ENCODE measurements at places on chromosomes 2 and 18.

GRCh38 chr2:65317841-65318240 is 90.2 kb downstream of the ACTR2 start:
- DNase-seq: no peak

- no peak for DNase-seq
Observed at GRCh38 chr18:13442451-13442850, 223.9 kb downstream of the LDLRAD4 start.

DNA sequence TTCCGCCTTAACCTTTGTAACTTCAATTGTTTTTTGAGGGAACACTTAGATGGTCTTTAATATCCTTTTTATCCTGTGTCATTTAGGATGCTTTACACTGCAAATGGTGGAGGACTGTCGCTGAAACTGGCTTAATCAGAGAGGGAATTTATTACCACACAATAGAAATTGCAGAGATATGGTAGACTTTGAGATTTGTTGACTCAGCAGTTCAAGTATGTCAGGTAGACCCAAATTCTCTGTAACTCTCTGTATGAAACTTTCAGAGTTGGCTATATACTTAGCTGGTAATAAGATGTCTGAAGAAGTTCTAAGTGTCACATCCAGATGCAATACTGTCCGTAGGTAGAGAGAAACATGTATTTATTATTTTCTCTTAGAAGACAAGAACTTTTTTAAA is 100.1 kb downstream of the ZNF804A start:
- no peak for DNase-seq

DNA sequence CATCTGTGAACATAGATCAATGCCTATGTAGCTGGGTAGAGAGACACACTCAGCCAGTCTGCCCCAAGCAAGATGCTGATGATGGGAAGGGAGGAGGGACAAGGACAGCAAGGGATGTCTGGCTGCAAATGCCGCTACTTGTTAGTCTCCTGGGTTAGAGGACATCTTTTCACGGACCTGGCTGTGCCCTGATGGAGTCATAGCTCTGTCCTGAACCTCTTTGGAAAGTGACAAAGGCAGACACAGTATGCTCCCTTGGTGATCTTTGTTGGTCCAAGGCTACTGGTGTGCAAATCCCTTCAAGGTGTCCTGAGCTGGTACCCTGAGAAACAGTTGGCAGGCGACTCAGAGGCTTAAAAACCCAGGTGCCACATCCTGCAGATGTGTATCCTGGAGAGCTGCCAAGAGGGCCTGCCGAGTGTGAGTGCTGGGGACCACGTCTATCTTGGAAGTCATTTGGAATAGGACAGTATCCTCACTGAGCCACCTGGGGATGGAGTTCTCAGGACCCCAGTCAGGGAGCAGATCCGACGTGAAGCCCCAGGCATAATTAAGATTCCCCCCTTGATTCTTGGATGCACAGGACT is 10.8 kb downstream of the FOSL2 start:
- no peak for DNase-seq

DNA sequence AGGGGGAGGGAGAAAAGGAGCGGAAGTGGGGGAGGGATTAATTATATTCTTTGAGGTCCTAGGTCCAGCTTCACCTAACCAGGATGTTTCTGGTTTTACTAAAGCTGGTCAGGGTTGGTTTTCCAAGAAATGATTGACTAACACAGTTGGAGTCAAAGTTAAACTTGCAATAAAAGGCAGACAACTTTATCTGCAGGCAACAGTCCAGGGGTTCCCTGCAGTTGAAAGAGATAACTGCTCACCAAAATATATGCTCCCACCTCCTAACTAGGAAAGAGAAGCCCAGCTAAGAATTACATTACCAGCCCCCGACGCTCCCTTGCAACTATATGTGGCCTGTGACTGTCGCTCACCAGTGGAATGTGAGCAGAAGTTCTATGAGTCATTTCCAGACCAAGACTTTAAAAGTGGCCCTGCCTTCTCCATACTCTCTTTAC is 140.0 kb upstream of the PKDCC start:
- DNase-seq: no peak

GRCh38 chr2:158837645-158838044 is 42.5 kb downstream of the DAPL1 start:
- no peak for DNase-seq

DNA sequence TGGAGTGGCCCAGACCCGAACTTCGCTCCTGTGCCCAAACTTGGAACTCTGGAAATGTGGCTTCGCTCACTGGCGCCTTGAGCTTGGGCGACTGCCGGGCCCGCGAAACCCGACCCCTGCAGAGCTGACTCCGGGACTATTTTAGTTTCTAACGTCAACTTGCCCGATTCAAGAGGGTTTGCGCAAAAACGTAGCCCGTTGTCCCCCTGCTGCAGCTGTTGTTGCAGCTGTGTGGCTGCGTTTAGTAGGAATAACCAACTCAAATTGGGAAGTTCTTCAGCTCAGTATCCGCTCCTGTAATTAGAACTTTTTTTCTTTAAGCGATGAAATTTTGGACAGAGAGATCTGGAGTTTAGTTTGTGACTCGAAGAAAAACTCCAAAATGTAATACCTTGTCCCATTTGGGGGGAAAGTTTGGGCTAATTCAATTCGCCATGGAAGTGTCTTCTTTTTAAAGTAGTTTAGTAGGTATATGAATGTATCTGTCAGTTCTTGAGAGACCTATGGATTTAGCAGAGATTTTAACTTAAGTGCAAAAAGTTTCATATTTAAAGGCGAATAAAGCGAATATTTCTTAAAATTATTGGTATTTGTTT is 559 bp downstream of the MYL12A start:
- no peak for DNase-seq

- no peak for DNase-seq
Observed at GRCh38 chr2:132804051-132804450, 134.0 kb upstream of the LYPD1 start.

- no peak for DNase-seq
Observed at GRCh38 chr2:151350579-151351195, 6.7 kb upstream of the TNFAIP6 start.

GRCh38 chr18:49658823-49659404 is 97.1 kb downstream of the LIPG start:
- no peak for DNase-seq

DNA sequence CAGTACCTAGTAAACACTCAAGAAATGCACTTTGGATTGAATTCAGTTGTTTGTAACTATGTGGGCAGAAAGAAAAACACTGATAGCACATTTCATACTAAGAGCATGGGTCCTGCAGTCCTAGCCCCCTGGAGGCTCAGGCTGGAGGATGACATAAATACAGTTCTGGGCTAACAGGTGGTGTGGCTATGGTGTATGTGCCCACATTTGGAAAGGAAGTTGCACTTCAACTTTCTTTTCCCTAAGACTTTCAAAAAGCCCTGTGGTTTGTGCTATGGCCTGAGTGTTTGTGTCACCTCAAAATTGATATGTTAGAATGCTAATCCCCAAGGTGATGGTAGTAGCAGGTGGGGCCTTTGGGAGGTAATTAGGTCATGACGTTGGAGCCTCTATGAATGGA is 218.2 kb downstream of the CDCA7 start:
- DNase-seq: no peak

GRCh38 chr18:13137670-13138419 is 80.7 kb upstream of the LDLRAD4 start:
- DNase-seq: peak; percentile 44

- DNase-seq: no peak
Observed at GRCh38 chr2:85997017-85997970, 108.4 kb downstream of the POLR1A start.

- no peak for DNase-seq
Observed at GRCh38 chr2:238069021-238069709, 8.4 kb downstream of the SCLY start.

DNA sequence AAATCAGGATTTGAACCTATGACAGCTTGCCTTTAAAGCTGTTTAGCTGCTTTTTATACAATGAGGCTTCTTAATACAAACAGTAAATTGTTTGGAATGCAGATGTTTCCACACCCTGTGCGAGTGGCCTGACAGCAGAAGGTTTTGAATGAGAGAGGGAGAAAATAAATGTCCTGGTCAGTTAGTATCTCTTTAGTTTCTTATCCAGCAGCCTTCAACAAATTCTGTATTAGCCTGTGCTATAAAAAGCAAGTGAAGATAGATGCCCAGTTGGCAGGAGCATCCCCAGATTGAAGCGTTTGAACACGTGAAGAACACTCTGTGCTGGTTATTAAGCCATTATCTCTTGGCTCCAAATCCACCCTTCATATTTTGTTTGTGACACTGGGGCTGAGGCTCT is 70.6 kb downstream of the CERS6 start:
- DNase-seq: no peak

- no peak for DNase-seq
Observed at GRCh38 chr2:56448403-56449001, 264.7 kb downstream of the CCDC85A start.

DNA sequence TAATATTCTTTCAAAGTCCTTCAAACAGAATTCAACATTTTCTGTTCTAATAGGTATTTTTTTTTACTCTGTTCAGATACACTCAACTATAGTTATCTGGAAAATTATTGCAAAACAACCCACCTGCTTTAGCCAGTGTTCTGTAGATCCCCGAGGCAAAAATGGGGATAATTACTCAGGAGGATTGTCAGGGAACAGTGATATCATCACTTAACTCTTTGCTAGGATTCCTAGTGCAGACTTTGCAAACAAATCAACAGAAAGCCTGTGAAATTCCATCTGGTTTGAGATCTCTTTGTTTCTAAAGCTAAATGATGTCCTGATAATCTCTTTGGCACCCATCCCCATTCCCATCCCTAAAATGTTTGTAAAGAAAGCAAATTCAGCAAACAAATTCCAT is 413.6 kb upstream of the MEIS1 start:
- DNase-seq: peak; percentile 36

DNA sequence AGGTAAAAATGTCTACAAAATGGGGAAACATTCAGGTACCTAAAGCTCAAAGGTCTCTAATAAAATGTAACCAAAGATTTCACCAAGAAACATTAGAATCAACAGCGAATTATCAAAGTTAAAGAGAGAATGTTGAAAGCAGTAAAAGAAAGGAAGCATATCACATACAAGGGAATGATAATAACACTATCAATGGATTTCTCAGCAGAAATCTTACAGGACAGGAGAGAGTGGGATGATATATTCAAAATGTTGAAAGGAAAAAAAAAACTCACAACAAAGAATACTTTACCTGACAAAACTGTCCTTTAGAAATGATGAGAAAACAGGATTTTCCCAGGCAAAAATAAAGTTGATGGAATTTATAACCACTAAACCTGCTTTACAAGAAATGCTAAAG is 591.2 kb upstream of the POU3F3 start:
- DNase-seq: no peak

DNA sequence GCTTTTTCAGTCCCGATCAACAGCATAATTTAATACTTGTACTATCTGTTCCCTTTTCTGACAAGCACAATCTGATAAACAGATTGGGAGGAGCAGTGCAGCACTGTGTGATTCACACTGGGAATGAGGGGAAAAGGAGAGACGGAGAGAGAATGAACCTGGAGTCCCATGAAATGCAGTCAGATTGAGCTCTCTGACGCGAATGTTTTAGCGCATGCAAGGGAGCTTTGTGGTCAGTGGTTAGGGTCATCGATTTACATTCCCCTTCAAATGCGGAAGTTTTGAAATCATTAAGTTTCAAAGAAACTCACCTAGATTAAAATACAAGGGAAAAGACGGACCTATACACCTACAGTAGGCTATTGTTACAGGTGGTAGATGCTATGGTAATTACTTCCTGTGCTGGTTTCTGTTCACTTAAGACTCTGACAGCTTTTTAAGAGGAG is 99.6 kb downstream of the KCTD1 start:
- DNase-seq: no peak

GRCh38 chr2:62038975-62039771 is 133.7 kb downstream of the COMMD1 start:
- DNase-seq: peak; percentile 29

Data from RWPE1 (cell line).